T47D (cell line): ENCODE measurements at places on chromosomes 7 and 10.

GRCh38 chr7:22726907-22727713 lies at the start of gene IL6:
IL6 (plus strand) TSS chr7:22727200; CDS start chr7:22727263, 63 bp downstream.
- peak; percentile 19 for DNase-seq

GRCh38 chr7:55107946-55108345 lies 89.1 kb downstream of the EGFR start:
- no peak for DNase-seq

- no peak for DNase-seq
These were observed 86.5 kb downstream of the SEMA3A start for GRCh38 chr7:84108119-84108518.

DNA sequence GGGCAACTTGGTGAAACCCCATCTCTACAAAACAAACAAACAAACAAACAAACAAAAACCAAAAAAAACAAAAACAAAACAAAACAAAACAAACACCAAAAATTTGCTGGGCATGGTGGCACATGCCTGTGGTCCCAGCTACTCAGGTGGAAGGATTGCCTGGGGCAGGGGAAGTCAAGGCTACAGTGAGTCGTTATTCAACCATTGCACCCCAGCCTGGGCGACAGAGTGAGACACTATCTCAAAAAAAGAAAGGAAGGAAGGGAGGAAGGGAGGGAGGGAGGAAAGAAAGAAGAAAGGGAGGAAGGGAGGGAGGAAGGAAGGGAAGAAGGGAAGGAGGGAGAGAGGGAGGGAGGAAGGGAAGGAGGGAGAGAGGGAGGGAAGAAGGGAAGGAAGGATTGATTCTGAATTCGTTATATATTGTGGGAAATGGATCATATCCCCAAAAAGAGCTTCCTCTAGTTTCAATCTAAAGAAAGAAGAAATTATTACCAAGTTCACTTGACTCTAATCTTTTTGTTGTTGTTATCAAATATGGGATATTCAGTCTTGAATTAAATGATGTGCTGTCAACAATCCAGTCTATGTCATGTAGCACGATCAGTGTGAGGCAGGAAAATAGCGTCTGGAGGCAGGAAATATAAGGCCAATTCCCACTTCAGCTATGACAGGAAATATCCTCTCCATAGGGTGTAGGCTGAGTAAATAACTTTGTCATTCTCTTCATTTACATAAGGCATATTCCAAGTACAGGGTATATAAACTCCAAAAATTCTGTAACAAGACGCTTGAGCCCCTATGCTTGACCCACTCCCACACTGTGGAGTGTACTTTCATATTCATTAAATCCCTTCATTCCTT lies 26.2 kb upstream of the TRIM24 start:
- no peak for DNase-seq

- DNase-seq, result peak; percentile 7
These were observed 130.9 kb downstream of the TES start for GRCh38 chr7:116340943-116341907.

DNA sequence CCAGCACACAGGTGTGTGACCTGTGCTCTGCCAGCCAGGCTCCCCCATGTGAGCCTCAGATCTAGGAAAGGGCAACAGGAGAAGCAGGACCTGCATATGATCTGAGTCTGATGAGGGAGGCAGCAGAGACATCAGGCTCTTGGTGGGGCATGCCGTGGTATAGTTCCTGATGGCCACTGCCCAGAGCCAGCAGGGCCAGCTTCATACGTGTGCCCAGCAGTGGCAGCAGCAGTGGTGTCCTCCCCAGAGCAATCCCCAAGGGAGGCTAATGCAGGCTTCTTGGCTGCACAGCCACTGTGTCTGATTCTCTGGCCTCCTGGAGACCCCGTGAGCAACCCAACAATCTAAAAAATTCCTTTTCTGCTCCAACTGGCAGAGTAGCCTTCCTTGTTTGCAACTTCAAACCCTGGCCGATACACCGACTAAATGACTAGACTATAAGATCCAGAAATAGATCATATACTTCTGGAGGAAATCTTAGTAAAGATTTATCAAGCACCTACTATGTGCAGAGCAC lies 230.6 kb upstream of the ZMIZ1 start:
- DNase-seq, result no peak

- DNase-seq, result no peak
These were observed 176.2 kb upstream of the GDF10 start for GRCh38 chr10:47123716-47124288.

- no peak for DNase-seq
These were observed 41.9 kb downstream of the ADRA2A start for GRCh38 chr10:111118758-111119157.

GRCh38 chr10:86250399-86250798 lies 116.2 kb downstream of the GRID1 start:
- no peak for DNase-seq

GRCh38 chr10:27660711-27661110 lies 84.9 kb downstream of the MKX start:
- no peak for DNase-seq

GRCh38 chr7:3795141-3795540 lies 494.1 kb downstream of the SDK1 start:
- DNase-seq, result no peak

- no peak for DNase-seq
These were observed 46.5 kb downstream of the DLD start for GRCh38 chr7:107937531-107937930.

- DNase-seq, result no peak
These were observed 11.0 kb upstream of the SH2D4B start for GRCh38 chr10:80526742-80527141.

GRCh38 chr7:94067506-94067905 lies 63.4 kb upstream of the BET1 start:
- no peak for DNase-seq

DNA sequence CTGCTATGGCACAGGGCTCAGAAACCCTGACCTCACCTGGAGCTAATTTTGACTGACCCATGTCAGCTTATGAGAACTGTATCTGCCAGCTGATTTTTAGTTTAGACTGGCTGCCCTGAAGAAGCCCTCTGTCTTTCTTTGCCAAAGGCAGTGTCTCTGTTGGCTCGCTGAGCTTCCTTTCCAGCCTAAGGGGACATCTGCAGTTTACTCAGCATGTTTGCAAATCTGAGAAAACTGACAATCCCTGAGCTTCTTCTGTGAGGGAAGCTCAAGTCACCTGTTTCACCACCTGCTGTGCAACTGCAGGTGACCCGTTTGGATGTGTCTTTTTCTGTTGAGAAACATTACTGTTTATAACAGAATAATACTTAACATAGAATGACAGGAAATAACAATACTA lies 46.0 kb downstream of the PRKAR2B start:
- peak; percentile 10 for DNase-seq

- no peak for DNase-seq
These were observed 35.7 kb downstream of the ZCCHC24 start for GRCh38 chr10:79409726-79410085.

GRCh38 chr10:126521399-126521798 lies 133.1 kb upstream of the ADAM12 start:
- no peak for DNase-seq

DNA sequence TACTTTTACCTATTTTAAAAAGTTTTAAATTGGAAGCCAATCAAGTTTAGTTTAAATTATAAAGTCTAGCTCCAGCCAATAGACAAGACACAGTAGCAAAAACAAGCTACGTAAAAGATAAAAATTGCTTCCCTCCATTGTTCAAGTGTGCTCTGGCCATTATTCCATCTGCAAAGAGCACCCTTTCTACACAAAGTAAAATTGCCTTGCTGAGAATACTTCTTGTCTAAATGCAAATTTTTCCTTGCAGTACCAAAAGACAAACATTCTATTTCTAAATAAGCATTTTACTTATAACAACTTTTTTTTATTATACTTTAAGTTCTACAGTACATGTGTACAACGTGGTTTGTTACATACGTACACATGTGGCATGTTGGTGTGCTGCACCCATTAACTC lies 75.9 kb upstream of the ZNF746 start:
- DNase-seq, result no peak

GRCh38 chr7:133904776-133905175 lies 222.4 kb upstream of the LRGUK start:
- DNase-seq, result no peak

GRCh38 chr7:136058546-136058945 lies 81.4 kb upstream of the MTPN start:
- DNase-seq, result no peak

GRCh38 chr7:111145472-111145871 lies 54.5 kb downstream of the LRRN3 start:
- no peak for DNase-seq
